ENCODE measurements at places on chromosomes 6 and 20.
A peak's percentile ranks its signal among the peaks of the same experiment; 100 is the strongest.

DNA sequence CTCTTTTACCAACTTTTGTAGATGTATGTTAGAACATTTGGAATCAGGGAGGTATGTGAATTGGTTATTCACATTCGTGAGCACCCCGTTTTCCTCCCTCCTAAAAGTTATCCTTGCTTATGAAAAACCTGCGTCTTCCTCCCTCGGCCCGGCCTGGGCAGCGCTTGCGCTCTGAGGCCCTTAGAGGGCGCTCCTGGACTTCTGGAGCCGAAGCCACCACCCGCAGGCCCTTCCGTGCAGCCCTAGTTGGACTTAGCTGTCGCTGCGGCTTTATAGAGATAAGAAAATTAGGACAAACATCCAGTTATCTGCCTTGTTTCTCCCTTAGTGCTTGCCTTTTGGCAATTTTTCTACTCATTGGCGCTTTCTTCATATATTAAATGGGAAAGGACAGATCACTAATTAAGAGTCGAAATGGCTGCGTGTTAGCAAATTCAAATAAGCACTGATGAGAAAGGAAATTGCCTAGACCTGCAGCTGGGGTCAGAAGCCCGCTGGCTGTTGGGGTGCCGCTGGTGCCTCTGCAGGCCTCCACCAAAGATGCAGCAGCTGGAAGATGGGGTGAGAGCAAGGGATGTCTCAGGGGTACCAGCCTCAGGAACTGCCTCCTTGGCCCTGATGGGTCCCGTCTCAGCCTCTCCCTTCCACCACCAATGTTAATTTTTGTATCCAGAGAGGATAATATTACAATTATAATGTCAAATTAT, 5.2 kb downstream of the FNDC1 start:
- peak; percentile 62 for DNase-seq

DNA sequence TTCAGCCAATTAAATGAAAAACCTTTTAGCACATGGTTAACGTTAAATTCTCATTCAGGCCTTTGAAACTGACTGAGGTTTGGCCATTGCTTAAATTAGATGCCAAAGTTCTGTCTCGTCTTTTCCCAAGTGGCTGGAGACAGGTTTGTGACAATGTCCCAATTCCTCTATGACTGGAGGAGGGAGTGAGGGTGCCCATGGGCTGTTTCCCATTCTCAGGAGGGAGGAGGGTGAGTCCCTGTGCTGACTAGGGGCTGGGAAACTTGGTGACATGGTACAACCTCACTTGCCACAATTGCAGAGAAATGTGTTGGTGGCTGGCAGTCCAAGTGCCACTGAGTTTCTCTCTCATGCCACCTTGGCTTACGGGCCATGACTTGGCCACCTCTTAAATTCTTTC, 63.9 kb upstream of the ENPP5 start:
- no peak for DNase-seq

DNA sequence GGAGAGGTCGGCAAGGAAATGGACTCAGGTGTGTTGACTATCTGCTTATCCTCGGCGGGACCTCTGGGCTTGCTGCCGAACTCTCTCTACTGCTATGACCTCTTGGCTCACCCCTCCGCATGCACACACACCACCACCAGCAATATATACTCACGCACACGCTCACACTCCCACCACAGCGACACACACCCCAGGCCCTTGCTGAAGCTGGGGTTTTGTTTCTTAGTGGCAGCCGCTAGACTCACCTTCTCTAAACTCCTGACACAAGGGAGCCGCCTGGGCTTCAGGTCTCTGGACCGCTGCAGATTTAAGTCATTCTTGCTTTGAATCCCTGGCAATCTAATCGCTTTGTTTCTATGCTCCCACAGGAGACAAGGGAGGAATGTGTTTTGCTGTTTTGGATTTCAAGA, 59.4 kb upstream of the BACH2 start:
- DNase-seq, result no peak

DNA sequence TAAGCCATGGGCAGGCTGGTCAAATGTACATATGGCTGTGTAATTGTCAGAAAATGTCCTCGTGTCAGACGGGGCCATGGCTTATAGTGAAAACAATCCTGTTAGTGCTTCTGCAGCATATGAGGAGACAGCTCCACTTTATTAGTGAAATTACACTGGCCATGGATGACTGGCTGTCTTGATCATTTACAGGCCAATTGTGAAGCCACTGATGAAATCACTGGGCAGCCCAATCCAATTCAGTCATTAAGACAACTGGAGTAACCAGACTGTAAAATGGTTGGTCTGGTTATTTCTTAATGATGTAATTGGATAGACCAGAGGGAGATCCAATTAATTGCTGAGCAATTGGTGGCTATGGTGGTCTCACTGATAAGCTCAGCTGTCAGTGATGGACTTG, 749.5 kb downstream of the KIF16B start:
- no peak for DNase-seq

- no peak for DNase-seq
Observed at GRCh38 chr6:44058617-44059358, 68.5 kb downstream of the MRPL14 start.

- no peak for DNase-seq
Observed at GRCh38 chr6:134626086-134626485, 308.2 kb upstream of the SGK1 start.

Data from NCI-H146 (cell line).